T-helper 17 cell (primary cell): ENCODE measurements at places on chromosomes 5 and 9. TPM values are rescaled to one million over a fixed set of nuclear protein-coding genes. Genes with fewer than 3 reads are reported as not detected.

The PLPP7 gene
- 0.17 TPM for total RNA-seq

The SAP30L gene
- total RNA-seq = 25.0 TPM

The KCNMB1 gene
- total RNA-seq = 0.44 TPM

The RANBP17 gene
- total RNA-seq = not detected

The ZDHHC11B gene
- total RNA-seq = 9.3 TPM

The CCDC180 gene
- total RNA-seq = 11.4 TPM

The ANKRD18B gene
- total RNA-seq = 1.5 TPM

The OLFML2A gene
- total RNA-seq = not detected

DNA sequence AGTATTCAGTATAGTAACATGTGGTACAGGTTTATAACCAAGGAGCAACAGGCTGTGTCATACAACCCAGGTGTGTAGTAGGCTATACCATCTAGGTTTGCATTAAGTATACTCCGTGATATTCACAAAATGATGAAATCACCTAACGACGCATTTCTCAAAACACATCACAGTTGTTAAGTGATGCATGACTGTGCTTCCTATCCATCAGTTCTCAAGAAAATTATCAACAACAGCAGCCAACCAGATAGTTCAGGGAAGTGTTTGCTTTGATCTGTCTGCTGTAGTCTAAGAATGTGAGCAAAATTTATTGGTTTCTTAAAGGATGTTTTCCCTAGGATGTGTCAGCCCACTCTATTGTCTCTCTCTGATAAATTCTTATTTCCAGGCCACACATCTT is 7.4 kb downstream of the ZBTB26 start:
- no peak for DNase-seq

- no peak for DNase-seq
Measured at GRCh38 chr9:129868023-129868871, 33.0 kb downstream of the USP20 start.

- DNase-seq = no peak
Measured at GRCh38 chr5:36686881-36687280, 80.5 kb downstream of the SLC1A3 start.

- no peak for DNase-seq
Measured at GRCh38 chr5:1765880-1766235, 33.8 kb downstream of the MRPL36 start.

DNA sequence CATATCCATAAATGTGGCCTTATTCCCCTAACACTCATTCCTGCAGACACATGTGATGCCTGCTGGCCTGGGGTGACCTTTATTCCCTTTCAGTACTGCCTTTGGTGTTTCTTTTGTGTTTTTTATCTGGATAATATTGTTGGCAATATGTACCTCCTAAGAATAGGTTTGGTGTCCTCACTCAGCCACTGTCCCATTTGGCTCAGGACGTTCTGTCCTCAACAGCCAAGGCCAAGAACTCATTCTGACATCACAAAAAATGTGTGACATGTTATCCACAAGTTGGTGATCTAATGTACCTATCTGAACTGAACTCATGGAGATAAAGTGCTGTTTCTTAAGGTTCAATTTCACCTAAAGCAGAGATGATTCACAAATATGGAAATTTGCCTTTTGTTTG is 142.9 kb upstream of the GRAMD2B start:
- no peak for DNase-seq

- DNase-seq = no peak
Measured at GRCh38 chr5:113061846-113062780, 85.5 kb downstream of the DCP2 start.

GRCh38 chr5:14153932-14154731 is 11.0 kb downstream of the TRIO start:
- no peak for DNase-seq

GRCh38 chr9:133164191-133164590 is 477 bp upstream of the GBGT1 start:
- DNase-seq = no peak

DNA sequence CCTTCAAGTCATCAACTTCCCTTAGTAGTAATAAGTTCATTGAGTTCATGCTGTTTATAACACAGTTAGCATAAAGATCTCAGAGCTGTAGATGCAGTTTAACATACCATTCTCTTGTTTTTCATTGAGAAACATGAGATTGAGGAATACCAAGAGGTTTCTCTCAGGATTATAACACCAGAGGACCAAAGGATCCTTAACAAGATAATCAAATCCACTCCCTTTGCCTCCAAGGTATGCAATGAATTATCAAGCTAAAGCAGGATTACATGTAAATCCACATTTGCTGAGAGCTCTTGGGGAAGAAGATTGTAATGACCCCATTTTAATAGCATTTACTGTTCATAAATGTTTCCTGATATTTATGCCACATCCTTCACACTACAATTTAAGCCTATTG is 35.1 kb upstream of the DAB2 start:
- no peak for DNase-seq

GRCh38 chr5:149210968-149211490 is 60.6 kb upstream of the AFAP1L1 start:
- DNase-seq = no peak

GRCh38 chr5:133565993-133566392 is 46.3 kb downstream of the FSTL4 start:
- no peak for DNase-seq

DNA sequence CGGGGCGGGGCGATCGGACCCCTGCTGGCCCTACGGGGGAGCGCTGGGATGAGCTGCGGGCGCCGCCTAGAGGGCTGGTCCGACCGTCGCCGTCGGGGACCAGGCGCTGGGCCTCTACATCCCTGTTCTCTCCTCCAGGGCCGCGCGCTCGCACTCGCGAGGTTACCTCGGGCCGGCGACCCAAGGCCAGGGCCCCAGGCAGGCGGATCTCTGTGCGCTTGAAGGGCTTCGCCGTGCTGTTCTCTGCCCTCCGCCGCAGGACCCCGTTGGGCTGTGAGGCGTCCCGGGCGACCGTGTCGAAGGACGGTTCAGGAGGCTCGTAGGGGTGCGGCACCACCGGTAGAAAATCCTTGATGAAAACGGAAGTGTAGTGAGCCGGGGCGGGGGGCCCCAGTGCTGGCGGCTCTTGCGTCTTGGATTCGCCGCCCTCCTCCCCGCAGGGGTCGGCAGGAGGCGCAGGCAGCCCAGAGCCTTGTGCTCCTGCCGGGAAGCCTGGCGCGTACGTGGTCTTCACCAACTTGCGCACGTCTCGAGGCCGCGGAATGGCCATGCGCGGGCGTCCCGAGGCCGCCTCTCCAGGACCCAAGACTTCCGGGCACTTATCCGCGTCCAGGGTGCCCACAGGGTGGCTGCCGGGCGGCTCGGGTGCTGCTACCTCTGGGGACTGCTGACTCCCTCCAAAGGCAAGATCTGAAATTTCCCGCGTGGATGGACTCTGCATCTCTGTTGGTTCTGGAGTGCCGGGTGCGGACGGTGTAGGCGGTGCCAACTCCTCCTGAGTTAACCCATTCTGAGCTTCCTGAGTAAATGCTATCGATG is 2.0 kb downstream of the PROB1 start:
- DNase-seq = peak; percentile 70

GRCh38 chr5:139394123-139394653 is 716 bp downstream of the PROB1 start:
- no peak for DNase-seq

GRCh38 chr5:125372694-125373631 is 626.5 kb upstream of the ZNF608 start:
- DNase-seq = no peak

DNA sequence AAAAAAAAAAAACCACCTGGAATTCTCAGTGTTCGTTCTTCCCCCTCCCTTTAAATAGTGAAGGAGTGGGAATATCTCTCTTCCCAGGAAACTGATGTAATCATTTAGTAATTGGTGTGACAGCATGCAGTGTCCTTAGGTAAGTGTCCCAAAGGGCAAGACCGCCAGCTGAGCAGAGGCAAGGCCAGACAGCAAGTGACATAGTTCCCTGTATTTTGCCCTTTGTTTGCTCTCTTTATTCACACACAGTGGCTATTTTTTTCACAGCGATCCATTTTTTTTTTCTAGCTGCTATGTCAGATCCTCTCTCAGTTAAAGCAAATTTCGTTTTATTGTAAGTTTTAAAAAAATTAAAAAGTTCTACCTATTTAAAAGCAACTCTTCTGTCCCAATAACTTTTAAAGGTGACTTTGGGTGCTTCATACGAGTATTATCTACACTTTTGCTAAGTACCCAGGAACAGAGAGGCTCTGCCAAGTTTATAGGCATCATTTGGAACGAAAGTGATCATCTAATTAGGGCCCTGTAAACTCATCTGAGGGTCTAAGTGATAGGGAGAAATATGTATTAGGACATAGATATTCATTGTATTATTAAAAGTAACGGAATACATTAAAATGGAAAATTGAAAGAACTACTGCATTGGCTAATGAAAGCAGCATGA is 98.2 kb upstream of the ALDH1A1 start:
- DNase-seq = no peak

- no peak for DNase-seq
Measured at GRCh38 chr9:74951107-74951720, 1.5 kb downstream of the C9orf40 start.

- no peak for DNase-seq
Measured at GRCh38 chr5:128228521-128228920, 145.0 kb downstream of the SLC12A2 start.

DNA sequence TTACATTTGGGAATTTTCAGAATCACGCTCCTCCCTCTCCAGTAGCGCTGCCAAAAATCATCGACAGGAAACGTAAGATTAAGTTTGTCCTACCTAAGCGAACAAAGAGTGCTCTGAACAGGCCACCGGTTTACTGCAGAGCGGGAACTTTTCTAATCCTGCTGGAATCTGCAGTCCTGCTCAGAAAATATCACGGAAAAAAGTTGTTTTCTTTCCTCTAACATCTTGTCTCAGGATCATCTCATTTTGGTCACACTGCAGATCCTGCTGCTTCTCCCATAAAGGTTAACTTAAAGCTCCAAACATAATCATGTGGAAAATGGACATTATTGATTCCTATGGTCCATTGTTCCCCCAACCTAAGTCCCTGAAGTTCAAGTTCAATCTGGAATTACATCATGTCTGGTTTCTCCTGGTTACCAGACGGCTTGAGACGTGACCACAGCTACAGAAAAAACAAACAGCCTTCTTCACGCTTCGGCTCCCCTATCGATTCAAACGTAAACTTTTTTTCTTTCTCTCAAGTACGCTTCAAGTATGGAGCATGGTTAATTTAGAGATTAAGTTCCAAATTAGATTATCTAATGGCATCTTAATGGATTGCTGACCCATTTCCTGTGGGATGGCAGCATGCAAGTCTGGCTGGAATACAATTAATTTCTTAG is 217.6 kb downstream of the NFIB start:
- DNase-seq = no peak

DNA sequence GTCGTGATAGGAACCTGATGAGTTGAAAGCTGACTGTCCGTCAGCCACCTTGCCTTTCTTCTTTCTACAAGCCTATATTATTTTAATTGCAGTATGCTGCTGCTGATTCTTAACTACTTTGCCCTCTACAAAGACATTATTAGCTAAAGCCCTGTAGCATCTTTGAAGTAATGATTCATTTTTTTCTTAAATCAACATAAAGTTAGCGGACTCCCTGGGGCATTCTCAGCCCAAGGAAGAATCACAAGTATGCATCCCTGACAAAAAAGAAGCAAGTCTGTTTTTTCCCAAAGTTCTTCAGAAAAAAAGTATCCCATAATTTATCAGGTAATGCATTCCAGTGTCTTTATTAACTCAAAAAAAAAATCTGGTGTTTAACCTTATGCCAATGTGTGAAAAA is 69.5 kb upstream of the TAS2R1 start:
- DNase-seq = no peak

DNA sequence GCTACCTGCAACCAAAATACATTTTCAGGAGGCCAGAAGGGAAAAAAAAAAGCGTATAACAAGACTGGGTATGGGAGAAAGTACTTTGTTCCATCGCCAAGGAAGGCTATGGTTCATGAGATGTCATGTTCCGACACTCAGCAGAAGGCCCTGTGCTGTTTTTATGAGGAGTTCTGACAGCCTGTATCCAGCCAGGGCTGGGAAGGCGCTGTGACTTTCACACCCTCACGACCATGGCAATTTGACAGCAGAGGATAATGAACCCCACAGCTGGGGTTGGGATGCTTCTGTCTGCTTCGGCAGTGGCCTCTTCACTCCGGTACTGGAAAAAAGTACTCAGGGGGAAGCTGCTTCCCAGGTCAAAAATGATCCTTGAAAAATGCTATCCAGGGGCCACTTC is 154.4 kb downstream of the PRELID2 start:
- no peak for DNase-seq

GRCh38 chr9:79598562-79599345 is 27.0 kb downstream of the TLE4 start:
- DNase-seq = no peak

- no peak for DNase-seq
Measured at GRCh38 chr9:93962017-93962416, 6.9 kb upstream of the BARX1 start.

- DNase-seq = no peak
Measured at GRCh38 chr5:83428126-83428525, 43.4 kb upstream of the VCAN start.

GRCh38 chr9:134793288-134794188 is 87.1 kb upstream of the FCN2 start:
- DNase-seq = no peak

GRCh38 chr9:86679909-86680308 is 267.4 kb downstream of the GAS1 start:
- no peak for DNase-seq

GRCh38 chr5:141484641-141485311 is at the start of gene PCDHGC4:
Gene PCDHGC4, plus strand, starts transcription at chr5:141485030. Its CDS starts 144 bp downstream, at chr5:141485174.
- no peak for DNase-seq

DNA sequence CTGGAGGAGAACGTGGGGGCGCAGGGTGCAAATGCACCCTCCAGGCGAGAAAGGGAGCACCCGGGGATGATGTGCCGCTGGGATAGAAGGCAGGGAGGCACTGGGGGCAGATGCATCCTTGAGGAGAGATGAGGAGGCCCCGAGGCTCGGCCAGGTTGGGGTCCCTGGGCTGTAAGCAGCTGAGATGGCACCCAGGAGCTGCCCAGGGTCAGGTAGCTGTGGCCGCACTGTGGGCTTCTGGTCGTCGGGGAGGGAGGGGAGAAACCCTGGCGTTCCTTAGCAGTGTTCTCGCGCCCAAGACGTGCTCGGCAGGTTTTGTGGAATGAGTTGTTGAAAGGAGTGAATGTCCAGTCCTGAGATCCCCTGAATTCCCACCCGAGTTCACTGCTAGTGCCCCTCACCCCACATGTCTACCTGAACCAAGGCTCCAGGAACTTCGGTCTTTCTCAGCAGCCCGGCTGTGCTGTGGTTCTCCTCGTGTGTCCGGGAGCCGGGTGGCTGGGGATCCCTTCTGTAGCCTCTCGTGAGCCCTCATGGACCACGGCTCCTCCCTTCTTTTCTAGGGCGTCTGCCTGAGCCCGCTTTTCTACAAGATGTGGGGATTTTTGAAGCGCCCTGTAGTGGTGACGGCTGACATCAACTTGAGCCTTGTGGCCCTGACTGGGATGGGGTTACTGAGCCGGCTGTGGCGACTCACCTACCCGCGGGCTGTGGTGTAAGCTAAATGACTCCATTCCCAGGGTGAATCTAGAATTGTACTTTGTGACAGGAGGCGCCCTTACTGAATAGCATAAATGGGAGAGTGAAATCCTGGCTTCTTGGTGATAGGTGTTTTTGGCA is 1.1 kb downstream of the POMT1 start:
- peak; percentile 22 for DNase-seq
